CD4-positive, alpha-beta T cell treated with Interleukin-21 for 1 hour (primary cell): ENCODE measurements at places on chromosomes 4 and X.

GRCh38 chr4:88630756-88631155 lies 38.5 kb downstream of the HERC3 start:
- no peak for DNase-seq

GRCh38 chr4:17385403-17385802 lies 126.5 kb downstream of the QDPR start:
- DNase-seq, result peak; percentile 49

GRCh38 chr4:169254546-169254983 lies 16.2 kb downstream of the SH3RF1 start:
- no peak for DNase-seq

- DNase-seq, result no peak
Observed at GRCh38 chr4:23734000-23734399, 155.8 kb downstream of the PPARGC1A start.

GRCh38 chr4:149055624-149056023 lies 613.4 kb upstream of the NR3C2 start:
- no peak for DNase-seq

DNA sequence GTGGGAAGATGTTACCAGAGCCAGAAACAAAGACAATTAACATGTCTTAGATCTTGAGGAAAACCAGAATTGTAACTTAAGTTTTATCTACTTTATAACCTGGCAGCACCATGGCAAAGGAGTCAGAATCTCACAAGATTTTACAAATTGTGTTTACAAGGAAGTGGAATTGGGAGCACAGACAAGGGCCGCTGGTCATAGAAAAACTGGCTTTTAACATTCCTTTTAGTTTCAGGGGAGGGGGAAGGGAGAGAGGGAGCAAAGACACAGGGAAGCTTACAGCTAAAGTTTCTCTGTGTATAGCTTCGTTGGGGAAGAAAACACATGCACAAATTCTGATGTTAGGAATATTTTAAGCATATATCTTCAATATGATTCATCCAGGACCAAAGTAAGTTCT lies 10.3 kb upstream of the UGT2B11 start:
- no peak for DNase-seq

DNA sequence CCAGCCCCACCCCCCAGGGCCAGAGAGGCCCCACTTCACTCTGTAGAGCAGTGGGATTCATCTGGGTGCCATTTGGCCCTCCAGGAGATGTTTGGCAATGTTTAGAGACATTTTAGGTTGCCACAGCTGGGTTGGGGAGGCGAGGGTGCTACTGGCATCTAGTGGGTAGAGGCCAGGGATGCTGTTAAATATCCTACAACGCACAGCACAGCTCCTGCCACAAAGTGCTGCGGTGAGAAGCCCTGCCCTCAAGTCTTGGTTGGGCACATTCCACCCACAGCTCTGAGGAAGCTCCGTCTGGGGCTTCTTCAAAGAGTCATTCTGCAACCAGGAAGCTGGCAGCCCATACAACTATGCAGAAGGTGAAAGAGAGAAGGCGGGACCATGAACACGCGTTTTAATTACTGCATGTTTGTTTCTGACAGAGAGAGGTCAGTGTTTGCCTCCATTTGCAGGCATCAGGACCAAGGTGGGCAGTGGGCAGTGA lies 48.1 kb upstream of the FAM9C start:
- peak; percentile 90 for DNase-seq

- DNase-seq, result peak; percentile 67
Observed at GRCh38 chr4:26985873-26986272, 125.2 kb downstream of the STIM2 start.

GRCh38 chr4:109861271-109861670 lies 13.4 kb downstream of the LRIT3 start:
- no peak for DNase-seq

DNA sequence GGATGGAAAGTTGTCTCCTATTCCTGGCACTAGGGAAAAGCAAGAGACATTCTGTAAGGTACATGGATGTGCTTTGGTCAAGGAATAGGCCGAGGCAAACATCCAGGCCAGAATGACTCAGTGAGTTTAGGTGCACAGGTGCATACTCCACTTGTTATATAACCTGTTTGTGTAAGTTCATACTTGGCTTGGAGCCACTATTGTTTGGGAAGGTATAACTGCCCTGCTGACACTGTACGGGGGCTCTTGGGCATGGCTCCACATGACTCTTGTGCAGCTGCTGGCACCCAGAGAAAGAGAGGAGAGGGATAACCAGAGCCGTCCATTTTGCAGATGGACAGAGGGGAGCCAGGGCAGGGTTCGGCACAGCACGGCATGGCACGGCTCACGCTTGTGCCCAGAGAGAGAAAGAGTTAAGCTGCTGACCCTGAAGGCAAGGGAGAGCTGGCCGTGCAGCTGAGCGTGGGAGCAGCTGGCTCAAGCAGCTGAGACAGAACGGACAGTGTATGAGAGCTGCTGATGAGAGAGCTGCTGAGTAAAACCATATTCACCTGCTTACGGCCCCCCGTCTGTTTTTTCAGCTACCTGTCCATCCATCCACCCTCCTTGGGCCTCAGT lies 98.0 kb downstream of the SLC2A9 start:
- no peak for DNase-seq

- DNase-seq, result no peak
Observed at GRCh38 chr4:168849997-168850396, 160.1 kb downstream of the CBR4 start.

DNA sequence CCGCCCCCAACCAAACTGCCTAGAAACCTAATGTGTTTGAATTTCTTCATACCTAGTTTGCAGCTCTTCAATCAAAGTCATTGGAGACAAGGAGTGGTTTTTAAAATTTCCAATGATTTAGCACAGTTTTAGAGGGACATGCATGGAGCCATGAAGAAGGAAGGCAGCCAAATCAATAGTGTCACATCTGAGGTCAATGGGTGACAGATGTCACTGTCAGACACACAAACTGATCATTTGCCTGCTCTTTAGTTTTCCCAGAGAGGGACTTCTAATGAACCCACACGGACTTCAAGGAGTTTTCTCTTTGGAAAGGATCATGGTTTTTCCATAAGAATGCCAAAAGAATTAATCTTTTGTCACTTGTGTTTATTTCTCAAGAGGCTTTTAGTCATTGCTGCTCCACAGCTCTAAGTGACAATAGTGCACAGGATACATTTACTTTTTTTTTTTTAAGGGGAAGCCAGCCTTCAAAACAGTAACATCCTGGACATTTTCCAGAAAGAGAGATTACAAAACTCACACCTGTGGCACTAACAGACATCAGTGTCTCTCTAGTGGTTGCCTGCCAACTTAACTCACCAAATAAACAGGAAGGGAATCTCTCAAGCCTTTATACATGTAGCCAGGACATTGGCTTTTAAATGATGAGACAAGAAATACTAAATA lies 251.1 kb upstream of the DIAPH2 start:
- no peak for DNase-seq

DNA sequence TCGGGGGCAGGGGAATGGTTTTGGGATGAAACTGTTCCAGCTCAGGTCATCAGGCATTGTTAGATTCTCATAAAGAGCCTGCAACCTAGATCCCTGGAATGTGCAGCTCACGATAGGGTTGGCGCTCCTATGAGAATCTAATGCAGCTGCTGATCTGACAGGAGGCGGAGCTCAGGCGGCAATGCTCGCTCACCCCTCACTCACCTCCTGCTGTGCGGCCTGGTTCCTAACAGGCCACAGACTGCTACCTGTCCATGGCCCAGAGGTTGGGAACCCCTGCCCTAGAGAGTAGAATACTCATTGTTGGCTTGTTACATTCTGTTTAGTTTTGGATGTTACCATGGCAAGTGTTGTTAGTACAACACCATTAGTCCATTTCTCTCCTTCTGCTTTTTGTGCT lies 40.8 kb upstream of the STX18 start:
- no peak for DNase-seq
